ENCODE measurements at places on chromosomes 16 and 17.

GRCh38 chr17:4559139-4559791, 1.1 kb downstream of the GGT6 start:
- DNase-seq, result no peak

- no peak for DNase-seq
Observed at GRCh38 chr16:14015948-14016347, 55.2 kb upstream of the MRTFB start.

GRCh38 chr16:19379838-19380237, 37.8 kb upstream of the TMC5 start:
- no peak for DNase-seq

DNA sequence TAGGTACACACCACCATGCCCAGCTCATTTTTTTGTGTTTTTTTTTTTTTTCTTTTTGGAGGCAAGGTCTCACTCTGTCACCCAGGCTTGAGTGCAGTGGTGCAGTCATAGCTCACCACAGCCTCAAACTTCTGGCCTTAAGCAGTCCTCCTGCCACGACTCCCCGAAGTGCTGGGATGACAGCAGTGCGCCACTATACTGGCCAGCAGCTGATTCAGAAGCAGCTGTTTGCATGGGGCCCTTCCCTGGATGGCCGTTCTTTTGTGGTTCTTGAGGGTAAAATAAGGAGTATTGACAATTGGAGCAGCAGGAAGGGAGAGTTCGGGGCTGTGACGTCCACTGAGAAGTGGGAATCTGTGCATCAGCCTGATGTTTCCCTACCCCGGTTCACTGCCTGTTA, 41.6 kb downstream of the KIAA0513 start:
- no peak for DNase-seq

DNA sequence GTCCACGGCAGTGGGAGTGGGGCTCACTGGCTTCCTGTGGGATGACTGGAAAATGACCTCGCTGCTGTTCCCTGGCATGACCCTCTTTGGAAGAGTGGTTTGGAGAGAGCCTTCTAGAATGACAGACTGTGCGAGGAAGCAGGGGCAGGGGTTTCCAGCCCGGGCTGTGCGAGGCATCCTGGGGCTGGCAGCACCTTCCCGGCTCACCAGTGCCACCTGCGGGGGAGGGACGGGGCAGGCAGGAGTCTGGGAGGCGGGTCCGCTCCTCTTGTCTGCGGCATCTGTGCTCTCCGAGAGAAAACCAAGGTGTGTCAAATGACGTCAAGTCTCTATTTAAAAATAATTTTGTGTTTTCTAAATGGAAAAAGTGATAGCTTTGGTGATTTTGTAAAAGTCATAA, 7.8 kb upstream of the RNF213 start:
- peak; percentile 77 for DNase-seq

DNA sequence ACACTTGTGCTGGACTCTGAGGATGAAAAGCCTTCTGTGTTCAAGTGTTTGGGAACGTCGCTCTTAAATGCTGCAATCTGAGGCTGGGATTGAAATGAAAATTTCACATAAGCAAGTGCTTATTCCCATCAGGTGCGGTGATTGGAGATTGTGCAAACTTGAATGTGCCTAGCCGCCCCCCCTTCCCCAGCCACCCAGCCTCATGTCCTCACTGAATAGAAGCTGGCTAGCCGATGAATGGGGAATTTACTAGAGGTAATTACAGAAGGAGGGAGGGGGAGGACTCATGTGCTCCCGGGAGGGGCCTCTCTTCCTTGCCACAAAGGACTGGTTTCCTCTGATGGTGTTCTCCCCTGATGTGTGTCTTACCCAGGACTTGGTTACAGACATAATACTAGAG, 544.8 kb upstream of the EEF2KMT start:
- DNase-seq, result no peak

- no peak for DNase-seq
Observed at GRCh38 chr17:73359352-73359751, 47.6 kb upstream of the CDC42EP4 start.

DNA sequence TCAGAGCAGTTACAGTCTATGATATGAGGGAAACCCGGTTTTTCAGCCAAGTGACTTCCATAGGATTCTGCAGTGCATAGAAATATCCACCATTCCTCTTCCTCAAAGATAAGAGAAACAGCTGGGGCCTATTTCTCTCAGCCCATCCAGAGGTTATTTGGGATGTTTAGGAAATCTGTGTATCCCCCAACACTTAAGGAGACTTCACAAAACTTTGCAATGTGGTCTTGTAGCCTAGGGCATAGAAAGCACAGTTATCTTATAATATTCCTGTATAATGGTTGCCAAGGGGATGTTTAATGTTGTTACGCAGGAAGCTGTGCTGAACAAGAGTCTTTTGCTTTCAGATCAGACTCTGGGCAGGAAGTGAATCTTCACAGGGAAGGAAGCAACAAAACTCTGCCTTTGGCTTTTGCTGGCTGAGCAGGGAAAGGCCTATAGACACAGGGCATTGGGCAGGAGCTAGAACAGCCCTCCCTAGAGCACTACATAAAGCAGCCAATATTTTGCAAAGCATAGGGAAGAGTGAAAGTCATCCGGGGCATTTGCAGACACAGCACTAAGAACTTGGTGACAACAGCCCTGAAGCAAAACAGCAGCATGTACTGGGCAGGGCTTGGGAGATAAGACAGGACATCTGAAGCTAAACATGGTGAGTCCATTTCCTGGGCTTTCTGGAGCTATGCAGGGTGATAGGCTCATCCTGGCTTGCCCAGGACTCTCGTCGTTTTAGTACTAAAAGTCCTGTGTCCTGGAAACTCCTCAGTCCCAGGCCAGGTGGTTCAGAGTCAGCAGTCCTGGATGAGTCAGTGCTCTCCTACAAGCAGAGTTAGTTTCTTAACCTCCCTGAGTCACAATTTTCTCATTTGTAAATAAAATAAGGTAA, 18.7 kb upstream of the BEAN1 start:
- no peak for DNase-seq

DNA sequence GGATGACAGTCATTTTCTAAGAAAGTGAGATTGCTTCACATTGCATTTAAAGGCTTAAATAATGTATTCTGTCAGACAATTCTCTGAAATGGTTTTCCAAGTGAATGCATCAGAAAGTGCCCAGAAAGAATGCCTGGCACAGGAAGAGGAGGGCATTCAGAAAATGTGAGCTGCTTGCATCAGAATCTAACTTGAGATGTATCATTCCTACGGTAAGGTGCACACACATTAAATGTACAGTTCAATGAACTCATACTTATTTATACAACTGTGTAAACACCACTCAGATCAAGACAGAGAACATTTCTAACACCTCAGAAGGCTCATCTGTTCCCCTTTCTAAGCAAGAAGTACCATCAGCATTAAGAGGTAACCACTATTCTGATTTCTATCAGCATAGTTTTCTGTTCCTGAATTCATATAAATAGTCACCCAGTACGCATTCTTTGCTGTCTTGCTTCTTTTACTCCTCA, 638.0 kb downstream of the MAF start:
- no peak for DNase-seq

GRCh38 chr17:78798695-78799559, 16.9 kb upstream of the CYTH1 start:
- no peak for DNase-seq

DNA sequence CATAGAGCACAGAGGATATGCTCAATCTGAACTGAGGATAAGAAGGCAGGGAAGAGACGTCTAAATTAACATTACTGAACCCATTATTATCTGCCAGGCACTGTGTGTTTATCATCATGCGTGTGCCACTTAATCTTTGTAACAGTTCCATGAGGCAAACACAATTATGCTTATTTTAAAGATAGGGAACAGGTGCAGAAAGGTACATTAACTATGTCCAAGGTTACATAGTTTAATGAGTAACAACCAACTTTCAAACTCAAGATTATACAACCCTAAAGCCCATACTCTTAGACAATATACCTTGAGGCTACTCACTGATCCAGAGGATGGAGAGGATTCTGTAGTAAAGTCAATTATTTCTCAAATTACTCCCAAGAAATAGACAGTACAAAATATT, 43.2 kb downstream of the STH start:
- no peak for DNase-seq

DNA sequence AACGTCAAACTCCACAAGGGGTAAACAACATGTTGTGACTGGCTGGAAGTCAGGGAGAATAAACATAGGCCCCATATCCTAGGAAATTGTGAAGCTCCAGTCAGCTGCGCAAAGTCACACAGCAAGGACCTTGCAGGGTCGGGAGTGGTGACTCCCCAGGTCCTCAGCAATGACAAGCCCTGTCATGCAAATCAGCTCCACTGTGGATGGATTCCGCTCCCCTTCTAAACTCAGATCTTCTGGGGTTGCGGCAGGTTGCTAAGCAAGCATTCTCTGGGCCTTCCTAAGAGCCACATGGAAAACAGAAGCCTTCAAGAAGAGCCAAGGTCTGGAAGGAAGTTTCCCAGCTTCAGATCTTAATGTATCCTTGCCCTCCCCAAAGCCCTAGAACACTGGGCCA, 28.9 kb upstream of the MYO18A start:
- no peak for DNase-seq

- DNase-seq, result no peak
Observed at GRCh38 chr17:19269106-19269505, 31.9 kb downstream of the EPN2 start.

DNA sequence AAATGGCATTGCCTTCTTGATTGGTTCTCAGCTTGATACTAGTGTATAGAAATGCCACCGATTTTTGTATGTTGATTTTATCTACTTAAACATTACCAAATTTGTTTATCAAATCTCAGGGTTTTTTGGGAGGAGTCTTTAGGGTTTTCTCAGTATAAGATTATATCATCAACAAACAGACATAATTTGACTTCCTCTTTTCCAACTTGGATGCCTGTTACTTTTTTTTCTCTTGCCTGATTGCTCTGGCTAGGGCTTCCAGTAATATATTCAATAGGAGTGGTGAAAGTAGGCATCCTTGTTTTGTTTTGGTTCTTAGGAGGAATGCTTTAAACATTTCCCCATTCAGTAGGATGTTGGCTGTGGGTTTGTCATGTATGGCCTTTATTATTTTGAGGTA, 29.1 kb downstream of the EFCAB13 start:
- no peak for DNase-seq

DNA sequence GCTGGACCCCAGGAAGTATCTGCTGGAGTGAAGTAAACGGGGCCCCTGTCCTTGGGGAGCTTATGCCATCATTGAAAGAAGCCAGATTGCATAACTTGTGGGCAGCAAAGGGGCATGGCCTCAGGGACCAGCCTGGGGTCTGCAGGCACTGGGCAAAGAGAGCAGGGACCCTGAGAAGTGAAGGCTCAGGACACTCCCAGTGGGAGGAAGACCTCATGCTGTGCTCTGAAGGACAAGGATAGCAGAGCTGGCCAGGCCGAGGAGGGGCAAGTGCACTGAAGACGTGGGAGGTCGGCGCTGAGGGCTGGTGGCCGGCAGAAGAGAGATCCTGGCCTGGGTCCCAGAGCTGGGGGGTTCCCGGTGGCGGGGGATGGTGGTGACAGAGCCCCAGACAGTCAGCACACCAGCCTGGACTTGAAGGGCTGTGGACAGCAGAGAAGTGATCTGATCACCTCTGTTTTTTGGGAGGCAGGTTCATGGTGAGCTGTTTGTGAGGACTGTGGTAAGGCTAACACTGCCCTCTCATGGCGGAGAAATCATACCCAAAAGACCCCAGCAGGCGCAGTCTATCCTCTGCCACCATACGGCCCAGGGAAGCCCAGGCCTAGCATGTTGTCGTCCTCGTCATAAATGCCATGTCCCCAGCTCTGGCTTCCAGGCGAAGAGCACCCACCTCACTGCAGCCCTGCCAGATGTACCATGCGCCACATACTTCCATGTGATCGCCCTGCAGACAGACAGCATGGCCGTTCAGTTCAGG, 7.1 kb upstream of the CNP start:
- DNase-seq, result no peak

DNA sequence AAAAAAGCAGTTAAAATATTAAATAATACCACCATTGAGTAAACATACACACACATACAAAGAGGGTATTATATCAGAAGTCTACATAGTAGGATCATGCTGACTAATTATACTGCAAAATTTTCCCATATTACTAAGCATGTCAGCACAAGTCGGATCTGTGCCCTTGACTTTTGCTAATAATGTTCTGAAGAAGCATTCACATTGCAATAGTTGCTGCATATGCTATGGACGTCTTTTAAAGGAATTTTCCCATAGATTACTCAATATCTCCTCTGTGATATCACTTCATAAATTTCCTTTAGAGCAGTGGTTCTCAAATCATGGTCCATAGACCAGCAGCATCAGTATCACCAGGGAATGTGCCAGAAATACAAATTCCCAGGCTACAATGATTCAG, 110.9 kb upstream of the NUDT7 start:
- DNase-seq, result no peak

DNA sequence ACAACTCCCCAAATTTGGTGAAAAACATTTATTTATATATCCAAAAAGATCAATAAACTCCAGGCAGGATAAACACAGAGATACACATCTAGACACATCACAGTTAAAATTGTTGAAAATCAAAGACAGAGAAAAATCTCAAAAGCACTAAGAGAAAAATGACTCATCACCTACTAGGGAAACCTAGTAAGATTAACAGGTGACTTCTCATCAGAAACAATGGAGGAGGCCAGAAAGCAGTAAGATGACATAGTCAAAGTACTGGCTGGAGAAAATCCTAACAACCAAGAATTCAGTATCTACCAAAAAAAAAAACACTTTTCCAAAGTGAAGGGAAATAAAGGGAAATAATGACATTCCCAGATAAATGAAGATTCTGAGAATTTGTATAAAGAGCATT, 33.8 kb downstream of the ULK2 start:
- no peak for DNase-seq

DNA sequence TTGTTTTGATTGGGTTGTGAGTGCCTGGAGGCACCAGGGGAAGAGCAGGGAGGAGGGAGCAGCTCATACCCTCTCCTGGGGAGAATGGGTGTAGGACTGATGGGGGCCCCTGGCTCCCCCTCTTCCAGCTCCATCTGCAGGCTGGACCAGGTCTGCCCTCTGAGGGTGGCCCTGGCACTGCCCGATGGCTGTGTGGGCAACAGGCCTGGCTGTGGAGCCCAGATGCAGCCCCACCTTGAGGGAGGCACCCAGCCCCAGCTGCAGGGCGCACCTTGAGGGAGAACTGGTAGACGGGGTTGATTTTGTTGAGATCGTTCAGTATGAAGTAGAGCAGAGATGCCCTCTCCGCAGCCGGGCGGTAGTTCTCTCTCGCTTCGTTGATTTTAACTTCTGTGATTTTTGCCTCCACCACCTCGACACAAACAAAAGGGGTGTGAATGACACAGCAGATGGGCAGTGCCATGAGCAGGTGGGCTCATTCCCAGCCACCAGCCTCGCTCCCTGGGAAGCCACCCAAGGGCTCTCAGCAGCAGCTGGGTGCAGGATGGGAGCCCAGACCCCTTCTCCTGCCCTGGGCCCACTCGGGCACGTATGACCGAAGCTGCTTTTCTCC, 71.6 kb downstream of the PGS1 start:
- DNase-seq, result no peak

- DNase-seq, result peak; percentile 45
Observed at GRCh38 chr17:61389670-61390478, 9.8 kb upstream of the TBX2 start.

Data from T-helper 9 cell (primary cell).